DMS79 (cell line): ENCODE measurements at places on chromosomes 16 and 17.

DNA sequence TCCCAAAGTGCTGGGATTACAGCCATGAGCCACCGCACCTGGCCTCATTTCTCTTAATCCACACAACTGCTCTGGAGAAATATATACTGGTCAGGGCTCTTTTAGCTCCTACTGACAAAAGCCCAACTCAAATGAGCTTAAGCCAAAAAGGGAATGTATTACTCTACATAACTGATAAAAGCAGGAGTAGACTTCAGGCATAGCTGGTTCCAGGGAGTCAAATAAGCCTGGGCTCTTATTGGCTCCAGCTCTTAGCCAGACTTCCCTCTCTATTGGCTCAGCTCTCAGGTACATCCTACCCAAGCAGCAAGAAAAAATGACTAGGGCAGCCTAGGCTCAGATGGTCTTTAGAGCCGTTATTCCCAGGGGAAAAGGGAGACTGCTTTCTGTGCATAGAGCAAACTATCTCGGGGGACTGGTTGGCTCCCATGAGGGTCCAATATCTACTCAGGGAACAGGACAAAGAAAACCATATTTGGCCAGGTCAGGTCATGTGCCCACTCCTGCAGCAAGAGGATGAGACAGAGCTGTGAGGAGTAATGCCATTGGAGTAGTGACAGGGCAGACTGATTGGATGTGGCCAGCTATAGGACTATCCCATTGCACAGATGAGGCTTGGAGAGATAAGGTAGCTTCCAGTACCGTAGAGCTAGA, 21.2 kb downstream of the TBX2 start:
- DNase-seq, result no peak

GRCh38 chr17:61238455-61238933, 161.1 kb upstream of the TBX2 start:
- DNase-seq, result no peak

DNA sequence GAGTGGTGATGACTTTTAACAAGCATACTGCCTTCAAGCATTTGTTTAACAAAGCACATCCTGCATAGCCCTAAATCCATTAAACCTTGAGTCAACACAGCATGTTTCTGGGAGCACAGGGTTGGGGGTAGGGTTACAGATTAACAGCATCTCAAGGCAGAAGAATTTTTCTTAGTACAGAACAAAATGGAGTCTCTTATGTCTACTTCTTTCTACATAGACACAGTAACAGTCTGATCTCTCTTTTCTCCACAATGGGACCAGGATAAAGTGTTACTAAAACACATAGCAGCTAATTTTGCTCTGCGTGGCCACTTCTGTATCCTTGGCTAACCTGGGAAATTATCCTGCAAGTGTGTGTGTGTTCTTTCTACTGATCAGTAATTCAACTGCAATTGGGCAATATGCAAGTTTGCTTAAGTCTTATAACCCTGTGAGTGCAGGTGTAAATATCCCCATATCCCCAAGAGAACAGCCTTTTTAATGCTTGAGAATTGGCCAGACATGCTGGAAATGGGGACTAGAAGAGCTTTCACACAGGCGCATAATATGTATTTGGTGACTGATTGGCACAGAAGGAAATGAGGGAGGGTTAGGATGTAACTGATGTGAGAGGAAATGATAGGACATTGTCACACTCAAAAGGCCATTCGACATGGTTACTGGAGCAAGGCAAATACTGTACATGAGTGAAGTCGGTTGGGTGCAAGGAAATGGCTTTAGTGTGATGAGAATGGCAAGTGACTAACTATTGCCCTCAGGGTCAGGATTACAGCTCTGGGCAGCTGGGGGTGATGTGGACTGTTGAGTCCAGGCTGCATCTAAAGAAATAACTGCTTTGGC, 10.8 kb upstream of the ANKS4B start:
- no peak for DNase-seq

DNA sequence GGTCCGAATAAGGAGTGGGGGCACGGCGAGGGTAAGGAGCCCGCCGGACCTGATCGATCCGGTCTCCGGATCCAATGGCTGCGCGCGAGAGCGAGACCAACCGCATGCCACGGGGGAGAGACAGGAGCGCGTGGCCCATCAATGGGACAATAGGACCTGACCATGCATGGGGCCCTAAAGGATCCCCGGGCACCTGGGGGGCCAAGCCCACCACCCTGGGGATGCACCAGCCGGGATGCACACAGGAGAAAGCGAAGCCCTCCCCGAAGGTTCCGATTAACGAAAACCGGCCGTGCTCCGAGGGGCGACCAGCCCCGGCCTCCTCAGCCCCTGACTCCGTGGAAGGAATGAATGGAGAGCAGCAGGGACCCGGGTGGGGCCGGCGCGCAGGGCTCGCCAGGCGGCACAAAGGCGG, 525 bp downstream of the JPT1 start:
- DNase-seq, result no peak

DNA sequence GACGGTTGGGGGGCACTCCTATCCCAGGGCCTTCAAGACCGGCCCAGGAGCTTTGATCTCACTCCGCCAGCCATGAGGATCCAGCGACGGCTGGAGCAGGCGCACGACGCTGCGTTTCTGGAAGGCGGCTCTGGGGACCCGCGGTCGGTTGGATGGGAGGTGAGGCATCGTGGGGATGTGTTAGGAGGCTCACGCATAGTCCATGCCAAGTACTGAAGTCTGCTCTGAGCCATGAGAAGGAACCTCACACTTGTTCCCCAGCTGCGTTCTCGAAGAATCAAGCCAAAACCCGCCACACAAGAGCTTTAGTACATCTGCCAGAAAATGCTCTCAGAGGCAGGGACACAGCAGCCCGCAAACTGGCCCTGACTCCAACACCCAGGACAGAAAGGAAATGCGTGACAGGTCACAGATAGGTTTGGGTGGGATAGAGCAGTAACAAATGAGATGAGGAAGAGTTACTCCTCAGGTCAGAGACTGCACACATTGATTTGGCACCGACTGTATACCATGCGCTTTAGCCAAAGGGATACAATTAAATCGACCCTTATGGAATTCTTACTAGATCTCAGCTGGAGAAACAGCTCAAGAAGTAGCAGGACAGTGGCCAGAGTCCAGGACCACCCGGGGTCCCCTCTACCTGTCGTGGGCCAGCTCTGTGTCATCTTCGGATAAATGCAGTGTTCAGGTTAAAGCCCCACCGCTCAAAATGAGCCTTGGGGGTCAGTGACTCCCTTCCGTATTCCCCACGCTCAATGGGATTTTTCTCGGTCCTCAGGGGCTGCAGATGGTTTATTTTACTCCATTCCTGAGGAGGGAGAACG, 6.7 kb upstream of the GSG1L start:
- DNase-seq, result no peak

GRCh38 chr17:31266042-31266441, 31.0 kb downstream of the OMG start:
- DNase-seq, result no peak

DNA sequence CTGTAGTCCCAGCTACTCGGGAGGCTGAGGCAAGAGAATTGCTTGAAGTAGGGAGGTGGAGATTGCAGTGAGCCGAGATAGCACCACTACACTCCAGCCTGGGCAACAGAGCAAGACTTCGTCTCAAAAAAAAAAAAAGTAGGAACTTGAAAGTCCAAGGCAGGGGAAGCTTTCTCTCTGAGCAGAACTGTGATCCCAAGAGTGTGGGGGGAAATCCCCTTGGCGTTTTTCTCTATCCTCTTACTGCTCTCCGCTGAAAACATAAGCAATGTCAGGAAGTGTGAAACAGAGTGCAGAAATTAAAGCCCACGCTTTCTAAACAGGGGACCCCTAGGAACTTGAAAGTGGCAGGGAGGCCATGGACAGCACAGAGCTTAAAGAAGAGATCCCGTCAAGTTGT, 9.8 kb upstream of the CMTM3 start:
- no peak for DNase-seq

GRCh38 chr17:11565591-11565990, 32.7 kb upstream of the DNAH9 start:
- DNase-seq, result no peak

DNA sequence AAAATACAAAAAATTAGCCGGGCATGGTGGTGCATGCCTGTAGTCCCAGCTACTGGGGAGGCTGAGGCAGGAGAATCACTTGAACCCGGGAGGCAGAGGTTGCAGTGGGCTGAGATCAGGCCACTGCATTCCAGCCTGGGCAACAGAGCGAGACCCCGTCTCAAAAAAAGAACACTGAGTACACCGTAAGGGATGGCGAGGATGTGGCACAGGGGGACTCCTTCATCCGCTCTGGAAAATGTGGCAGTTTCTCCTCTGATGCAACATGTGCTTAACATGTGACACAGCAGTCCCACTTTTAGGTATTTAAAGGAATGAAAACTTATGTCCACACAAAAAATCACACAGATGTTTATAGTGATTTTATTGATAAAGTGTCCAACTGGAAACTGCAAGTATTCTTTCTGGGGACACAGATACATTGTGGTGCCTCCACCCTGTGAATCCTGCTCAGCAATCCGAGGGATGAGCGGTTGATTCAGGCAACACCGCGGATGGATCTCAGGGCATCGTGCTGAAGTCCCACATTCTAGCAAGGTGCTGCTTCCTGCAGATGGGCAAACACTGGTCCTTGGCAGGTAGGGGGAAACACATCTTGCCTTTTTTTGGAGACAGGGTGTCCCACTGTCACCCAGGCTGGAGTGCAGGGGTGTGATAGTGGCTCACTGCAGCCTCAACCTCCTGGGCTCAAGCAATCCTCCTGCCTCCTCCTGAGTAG, 3.5 kb upstream of the C16orf95 start:
- DNase-seq, result no peak

DNA sequence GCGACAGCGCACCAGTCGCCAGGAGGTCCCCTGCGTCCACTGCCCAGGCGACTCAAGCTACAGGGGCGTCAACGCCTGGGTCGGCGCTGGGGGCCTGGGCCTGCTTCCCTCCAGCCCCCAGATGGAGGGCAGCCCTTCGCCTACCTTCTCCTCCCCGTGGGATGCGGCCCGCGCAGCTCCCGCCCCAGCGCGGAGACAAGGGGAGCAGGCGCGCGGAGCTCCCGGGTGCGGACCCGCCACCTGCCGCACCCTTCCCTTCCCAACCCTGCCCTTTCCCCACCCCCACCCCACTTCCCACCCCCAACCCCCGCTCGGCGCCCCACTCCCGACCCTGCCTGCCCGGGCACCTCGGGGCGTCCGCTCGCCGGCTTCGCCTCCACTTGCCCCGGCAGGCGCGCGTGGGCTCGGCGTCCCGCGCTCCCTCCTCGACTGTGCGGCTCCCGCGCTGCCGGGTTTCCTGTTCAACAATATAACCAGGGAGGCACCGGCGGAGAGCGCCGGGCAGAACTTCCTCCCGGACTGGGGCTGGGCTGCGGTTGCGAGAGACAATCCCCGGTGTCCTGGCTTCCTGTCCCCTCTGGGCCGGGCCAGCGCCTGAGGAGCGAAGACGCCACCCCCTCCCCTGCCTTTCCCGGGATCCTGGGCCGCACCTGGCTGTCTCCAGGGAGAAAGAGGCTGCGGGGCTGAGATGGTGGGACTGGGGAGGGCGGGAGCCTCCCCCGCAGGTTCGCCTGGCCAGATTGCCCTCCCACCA, at the start of gene ARHGAP27:
ARHGAP27 (minus strand) TSS at position 466 of the 754 bp plus-strand sequence. CDS start 2,591 bp downstream, outside the sequence.
- DNase-seq, result no peak

- peak; percentile 56 for DNase-seq
Measured at GRCh38 chr17:44069974-44070454, 521 bp upstream of the G6PC3 start.

- DNase-seq, result no peak
Measured at GRCh38 chr17:71922439-71922838, 198.4 kb upstream of the SOX9 start.

GRCh38 chr16:66906916-66907836, 11.5 kb downstream of the CDH16 start:
- no peak for DNase-seq

- no peak for DNase-seq
Measured at GRCh38 chr16:86251682-86252081, 258.6 kb upstream of the FOXF1 start.

GRCh38 chr17:75404223-75404730, 1.2 kb downstream of the GRB2 start:
- DNase-seq, result no peak

GRCh38 chr16:22681554-22682291, 132.2 kb upstream of the HS3ST2 start:
- no peak for DNase-seq

- DNase-seq, result no peak
Measured at GRCh38 chr16:56019274-56019673, 144.1 kb upstream of the CES5A start.

DNA sequence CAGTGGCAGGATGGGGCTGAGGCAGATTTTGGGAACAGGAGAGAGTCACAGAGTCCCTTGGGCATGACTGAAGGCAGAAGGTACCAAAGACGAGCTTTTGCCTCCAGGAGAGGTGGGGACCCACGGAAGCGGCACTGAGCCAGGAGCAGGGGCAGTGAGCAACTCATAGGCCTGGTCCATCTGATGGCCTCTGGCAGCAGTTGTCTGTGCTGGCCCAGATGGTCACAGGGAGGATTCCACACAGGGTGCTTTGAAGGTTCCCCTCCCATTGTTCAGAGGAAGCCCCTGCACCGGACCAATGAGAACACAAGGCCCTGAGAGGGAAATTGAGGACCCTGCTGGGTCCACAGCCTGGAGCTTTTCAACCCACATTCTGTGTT, 360.3 kb upstream of the TNRC6C start:
- DNase-seq, result no peak

- DNase-seq, result no peak
Measured at GRCh38 chr16:89584768-89585549, 9.4 kb downstream of the CPNE7 start.

DNA sequence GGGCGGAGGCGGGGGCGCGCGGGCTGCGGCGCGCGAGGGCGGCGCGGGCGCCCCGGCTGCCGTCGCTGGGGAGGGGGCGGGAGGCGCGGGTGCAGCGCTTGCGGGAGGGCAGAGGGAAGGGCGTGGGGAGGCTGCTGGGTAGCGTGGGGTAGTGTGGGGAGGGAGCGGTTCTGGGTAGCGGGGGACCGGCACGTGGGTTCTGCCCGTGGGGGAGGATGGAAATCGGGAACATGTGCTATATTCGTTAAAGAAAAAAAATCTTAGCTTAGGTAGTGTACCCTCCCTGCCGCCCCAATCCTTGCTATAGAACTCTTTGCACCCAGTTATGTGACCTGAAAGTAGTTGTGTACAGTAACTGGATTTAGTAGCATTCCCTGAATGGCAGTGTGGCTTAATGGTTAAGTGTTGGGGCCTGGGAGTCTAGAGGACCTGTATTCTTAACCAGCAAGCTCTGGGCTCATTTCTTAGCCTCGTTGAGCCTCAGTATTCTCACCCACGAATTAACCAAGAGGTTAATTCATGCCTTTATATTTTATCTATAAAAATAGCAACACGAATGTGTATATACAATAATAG, 646 bp downstream of the RABEP1 start:
- DNase-seq, result no peak

DNA sequence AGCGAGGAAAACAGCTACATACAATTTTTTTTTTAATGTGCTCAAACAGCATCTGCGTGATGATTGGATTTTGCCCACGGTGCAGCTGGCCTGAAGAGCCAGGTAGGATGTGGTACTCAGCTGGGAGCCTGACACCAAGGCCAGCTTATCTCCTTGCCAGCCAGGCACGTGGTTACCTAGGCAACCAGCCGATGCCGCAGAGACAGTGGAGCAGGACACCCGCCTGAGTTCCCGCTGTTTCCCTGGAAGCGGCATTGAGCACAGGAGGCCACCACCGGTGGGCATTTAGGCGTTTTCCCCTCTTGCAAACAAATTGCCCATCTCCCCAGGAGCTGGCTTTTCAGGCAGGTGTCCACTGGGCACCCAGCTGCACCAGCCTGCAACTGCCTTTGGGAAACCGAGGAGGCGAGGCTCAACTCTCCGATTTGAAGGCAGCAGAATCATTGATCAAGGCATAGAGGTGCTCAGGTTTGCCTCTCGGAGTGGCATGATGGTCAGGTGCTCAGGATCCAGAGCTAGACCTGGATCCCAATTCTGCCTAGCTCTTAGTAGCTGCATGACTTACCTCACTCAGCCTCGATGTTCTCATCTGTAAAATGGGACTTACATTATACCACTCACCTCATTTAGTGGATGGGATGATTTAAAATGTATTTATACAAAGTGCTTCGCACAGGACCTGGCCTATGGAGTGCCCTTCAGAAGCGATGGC, 137.5 kb upstream of the PLCG2 start:
- DNase-seq, result peak; percentile 51
